ENCODE measurements at places on chromosomes 5 and 9.
A peak's percentile ranks its signal among the peaks of the same experiment; 100 is the strongest.

DNA sequence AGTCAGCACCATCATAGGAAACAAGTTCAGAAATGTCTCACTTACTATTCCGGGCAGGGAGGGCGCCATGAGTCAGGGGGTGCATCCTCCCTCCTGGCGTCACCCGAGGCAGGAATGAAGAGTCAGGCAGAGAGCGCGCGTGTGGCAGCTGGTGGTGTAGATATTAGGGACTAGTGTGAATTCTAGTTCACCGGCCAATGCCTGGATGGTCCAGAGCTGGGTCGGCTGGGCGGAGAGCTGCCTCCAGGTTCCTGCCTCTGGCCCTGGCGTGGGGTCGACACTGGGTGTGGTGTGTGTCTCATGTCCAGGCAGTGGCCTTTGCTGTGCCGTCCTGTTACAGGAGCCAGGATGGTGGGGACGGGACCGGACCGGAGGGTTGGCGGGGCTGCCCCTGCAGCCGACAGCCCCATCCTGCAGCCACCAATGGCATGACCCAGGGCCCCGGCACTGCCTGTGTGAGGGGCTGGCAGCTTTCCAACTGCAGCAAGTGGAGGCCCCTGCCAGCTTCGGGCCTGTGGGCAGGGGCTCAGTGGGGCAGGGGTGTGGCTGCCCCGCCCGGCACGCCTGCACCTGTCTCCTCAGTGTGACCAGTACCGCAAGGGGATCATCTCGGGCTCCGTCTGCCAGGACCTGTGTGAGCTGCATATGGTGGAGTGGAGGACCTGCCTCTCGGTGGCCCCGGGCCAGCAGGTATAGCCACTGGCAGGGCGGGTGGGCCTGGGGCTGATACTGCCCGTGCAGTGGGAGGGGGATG is 9.1 kb downstream of the DIPK1B start:
- DNase-seq = no peak

DNA sequence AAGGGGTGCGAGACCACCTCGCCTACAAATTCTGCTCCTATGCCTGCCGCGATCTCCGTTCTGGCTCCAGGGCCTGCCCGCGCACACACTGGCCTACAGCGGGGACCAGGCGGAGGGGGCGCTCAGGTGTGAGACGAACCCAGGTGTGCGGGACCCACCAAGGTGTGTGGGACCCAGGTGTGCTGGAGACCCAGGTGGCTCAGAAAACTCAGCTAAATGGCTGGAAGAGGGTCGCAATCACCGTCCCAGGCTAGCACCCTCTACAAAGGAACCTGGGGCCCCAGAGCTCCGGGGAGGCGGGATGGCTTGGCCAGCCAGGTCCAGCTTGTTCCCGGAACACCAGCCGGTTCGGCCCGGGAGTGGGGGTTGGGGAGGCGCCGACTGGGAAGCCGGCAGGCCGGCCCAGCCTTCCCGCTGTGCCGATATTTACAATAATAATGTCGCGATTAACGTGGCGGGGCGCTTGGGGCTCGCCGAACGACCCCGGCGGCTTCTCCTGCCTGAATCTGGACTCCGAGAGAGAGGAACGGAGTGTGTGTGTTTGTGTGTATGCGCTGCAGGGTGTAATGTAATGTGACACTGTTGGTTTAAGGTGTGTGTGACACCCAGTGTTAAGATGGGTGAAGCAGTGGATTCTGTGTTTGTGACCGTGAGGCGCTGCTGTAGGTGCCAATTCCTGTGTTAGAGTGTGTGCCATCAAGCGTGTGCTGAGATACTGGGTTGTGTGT is 1.4 kb downstream of the PCDH1 start:
- no peak for DNase-seq

DNA sequence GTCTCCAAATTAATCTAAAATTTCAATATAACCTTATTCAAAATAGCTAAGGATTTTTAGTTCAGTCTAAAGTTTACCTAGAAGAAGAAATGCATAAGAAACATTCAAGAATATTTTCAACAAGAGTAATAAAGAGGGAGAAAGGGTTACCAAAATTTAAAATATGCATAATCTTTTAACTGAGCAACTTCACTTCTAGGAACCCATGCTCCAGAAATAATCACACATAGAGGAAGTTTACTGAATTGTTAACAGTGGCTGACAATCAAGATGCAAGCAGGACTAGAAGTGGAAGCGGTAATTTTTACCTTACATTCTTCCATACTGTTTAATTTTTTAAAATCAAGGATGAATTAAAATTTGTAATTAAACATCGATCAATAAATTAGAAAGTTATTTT is 1.9 kb downstream of the PJA2 start:
- DNase-seq = no peak

GRCh38 chr9:96515621-96516470 is 65.9 kb downstream of the HABP4 start:
- DNase-seq = no peak

- DNase-seq = no peak
Observed at GRCh38 chr9:134560206-134560605, 81.4 kb upstream of the COL5A1 start.

DNA sequence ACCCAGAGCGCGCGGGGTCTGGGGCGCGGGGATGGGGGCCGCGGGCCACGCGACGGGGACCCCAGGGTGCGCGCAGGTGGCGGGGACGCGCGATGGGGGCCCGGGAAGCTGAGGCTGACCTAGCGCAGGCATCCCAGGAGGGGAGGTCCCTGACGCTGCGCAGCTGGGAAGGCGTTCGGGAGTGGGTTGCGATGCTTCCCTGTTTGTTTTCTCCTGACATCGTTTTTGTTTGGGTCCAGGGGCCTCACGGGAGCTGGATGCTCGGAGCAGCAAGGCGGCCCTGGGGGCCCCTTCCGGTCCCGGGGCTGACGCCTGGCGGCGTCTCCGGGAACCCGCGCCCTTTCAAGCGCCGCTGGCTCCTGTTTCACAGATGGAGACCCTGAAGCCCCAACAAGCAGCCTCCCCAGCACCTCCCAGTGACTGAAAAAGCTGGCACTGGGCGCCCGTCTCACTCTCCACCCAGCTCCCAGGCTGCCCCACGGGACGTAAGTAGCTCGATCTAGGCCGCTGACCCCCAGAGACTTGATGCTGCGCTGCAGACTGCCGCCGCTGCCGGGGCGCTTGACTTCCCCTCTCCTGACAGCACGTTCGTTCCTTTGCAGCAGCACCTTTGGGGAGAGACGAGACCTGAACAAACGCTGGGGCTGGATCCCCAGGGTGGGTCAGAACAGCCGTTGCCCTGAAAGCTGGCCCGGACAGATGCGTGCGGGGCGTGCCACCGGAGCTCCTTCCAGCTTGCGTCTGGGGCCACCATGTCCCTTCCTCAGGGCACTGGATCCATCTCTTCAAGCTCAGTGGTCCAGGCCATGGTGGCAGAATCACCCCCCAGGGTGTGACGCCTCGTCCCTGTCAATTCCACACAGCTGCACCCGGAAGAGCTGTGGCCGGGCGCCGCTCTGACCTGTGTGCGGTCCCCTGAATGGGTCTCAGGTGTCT is 593 bp downstream of the BRD3OS start:
- DNase-seq = peak; percentile 52

DNA sequence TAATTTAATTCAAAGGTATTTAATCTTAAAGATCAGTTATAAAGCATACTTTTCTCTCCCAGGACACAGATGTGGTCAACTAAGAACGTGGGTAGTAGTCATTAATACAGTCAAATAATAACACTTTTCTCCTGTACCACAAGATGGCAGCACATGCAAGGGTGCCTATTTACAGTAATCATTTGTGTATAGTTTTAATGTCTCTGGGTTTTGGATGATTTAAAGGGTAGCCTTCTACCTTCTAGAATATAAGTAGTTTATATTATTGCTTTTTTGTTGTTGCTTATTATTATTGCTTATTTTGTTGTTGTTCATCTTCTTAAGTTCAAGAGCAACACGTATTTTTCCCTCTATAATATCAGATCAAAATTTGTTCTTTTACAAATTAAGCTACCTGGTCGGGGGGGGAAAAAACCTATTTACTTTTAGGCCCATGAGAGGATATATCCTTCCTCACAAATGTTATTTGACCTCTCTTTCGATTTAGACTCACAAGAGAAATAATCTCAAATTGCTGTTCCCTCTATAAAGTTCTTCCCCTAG is 59.6 kb upstream of the SLC27A6 start:
- DNase-seq = peak; percentile 41

- DNase-seq = no peak
Observed at GRCh38 chr5:153905219-153905618, 133.5 kb downstream of the FAM114A2 start.

DNA sequence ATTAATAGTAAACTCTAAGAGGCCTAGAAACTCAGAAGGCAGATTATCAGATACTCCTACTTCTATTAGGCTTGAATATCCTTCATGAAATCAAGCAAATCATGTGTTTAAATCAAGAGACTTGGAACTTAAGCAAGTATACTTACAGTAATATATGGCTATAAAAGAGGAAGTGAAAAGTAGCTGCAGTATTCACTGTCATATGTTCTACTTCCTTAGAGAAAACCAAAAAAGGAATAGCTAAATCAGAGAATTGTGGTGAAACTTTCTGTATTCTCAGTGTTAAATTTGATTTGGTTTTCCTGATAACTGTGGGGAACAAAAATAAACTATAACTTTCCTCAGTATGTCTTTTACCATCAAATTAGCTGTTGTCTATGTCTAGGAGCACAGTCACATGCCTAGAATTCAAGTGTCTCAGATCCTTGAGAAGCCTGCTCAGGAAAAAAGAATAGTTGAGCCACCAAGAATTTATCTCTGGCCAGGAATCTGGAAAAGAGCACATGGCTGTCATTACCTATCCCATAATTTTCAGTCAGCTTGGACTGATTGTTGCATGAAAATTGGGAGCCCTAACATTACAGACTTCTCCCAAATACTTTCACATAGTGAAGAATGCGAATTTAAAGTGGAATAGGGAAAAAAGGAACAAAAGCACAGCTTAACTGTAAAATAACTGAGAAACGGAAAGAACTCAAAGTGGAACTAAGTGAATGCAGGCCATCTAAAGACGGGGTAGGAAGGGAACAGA is 1.7 kb downstream of the FKBP15 start:
- no peak for DNase-seq

- no peak for DNase-seq
Observed at GRCh38 chr9:32716425-32716824, 66.9 kb upstream of the TMEM215 start.

- no peak for DNase-seq
Observed at GRCh38 chr9:94805585-94805984, 79.1 kb downstream of the AOPEP start.

GRCh38 chr5:82911910-82912309 is 165.3 kb downstream of the TMEM167A start:
- no peak for DNase-seq

GRCh38 chr9:123866497-123866896 is 63.4 kb downstream of the DENND1A start:
- DNase-seq = no peak

DNA sequence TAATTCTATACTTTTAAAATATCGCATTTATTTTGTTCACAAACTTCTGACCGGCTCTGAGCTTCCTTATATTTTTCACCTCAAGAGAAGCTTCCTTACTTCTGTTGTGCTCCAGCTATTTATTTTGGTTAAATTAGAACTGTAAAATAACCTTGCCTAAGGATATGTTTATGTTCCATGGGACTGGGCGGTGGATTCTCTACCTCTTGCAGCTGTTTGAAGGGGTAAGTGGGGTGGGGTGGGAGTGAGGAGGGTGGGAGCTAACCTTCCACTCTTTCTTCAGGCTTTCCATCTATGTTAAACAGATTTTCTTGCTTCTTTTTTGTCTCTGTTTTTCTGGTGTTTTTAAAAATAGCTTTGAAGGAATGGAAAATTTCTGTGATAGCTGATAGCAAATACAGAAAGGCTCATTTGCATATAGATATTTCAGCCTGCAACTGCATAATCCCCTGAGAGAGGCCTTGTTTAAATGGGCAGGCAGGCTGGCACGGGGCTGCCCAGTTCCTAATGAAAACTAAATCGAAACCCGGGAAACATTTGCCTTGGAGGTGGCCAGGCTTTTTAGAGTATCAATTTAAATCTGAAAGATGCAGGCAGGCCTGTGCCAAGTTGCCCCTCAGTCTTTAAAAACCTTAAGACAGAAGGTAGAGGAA is 122.1 kb upstream of the DMAC1 start:
- DNase-seq = no peak

DNA sequence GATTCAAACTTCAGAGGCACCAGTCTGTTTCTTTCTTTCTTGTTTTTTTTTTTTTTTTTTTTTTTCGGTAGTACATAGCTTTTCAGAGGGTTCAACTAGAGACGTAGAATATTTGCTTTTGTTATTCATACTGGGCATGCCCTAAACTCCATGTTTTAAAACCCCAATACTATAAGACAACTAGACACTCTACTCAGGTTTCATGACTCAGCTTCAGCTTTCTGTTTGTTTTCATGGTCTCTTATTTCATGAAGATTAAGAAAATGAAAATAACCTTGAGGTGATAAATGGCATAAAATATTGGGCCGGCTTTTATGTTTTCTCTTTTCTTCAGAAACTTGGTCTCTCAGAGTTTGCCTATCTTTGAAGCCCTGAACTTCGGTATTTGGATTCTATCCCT is 2126.3 kb upstream of the ACO1 start:
- no peak for DNase-seq

DNA sequence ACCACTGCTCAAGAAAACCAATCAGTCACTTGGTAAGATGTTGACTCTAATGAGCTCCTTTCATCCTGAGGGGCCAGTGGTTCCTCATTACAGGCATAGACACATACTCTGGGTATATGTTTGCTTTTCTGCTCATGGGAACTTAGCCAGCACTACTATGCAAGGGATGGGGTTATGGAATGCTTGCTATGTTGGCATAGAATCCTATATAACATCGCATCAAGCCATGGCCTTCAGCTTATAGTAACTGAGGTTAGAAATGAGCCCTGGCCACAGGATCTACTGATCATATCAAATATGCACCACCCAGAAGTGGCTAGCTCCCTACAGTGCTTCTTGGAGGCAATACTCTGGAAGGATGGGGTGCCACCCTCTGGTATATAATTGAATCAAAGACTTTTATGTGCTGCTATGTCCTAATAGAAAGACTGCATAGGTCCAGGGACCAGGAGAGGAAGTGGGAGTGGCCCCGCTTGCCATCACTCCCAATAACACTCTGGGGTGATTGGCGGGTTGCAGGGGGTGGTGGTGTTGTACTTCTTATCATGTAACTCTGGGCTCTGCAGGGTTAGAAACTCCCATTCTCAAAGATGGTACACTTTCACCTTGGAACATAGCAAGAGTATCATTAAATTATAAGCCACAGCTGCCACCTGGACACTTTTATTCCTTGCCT is 70.3 kb downstream of the ZNF366 start:
- DNase-seq = no peak

DNA sequence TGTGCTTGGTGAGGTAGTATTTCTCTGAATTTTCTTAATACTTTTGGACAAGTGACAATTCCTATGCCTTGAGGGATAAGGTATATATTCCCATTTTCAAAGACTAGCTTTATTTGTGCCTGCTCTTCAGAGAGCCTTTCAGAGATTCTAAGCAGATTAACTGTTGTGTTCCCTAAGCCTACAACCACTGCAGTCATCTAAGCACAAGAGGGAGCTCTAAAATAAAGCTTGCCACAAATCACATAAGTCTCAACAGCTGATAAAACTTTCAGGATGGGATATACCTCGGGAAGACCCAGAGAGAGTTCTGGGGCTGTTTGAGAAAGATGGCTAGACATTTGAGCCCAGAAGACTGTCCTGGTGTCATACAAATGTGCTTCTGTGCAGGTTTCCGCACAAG is 157.3 kb downstream of the CYLC2 start:
- DNase-seq = peak; percentile 24
